ENCODE measurements at places on chromosomes 4 and X.

DNA sequence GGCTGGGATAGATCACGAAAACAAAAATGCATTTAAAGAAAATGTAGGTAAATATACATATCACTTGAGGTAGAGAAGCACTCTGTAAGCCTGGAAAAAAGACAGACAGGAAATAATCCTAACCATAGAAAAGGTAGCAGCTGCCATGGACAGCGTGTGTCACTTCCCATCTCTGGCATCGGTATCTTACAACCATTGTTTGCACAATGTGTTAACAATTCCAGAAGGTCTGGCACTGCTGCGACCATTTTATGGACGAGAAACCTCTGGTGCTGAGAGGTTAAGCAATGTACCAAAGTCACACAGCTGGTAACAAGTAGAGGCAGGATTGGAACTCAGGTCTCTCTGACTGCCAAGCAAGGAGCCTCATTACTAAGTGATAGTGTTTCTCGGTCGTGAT, 1.7 kb upstream of the MTNR1A start:
- DNase-seq, result no peak

GRCh38 chr4:18227880-18228279, 206.3 kb upstream of the LCORL start:
- no peak for DNase-seq

GRCh38 chr4:139763672-139764071, 98.1 kb downstream of the MGST2 start:
- DNase-seq, result no peak

DNA sequence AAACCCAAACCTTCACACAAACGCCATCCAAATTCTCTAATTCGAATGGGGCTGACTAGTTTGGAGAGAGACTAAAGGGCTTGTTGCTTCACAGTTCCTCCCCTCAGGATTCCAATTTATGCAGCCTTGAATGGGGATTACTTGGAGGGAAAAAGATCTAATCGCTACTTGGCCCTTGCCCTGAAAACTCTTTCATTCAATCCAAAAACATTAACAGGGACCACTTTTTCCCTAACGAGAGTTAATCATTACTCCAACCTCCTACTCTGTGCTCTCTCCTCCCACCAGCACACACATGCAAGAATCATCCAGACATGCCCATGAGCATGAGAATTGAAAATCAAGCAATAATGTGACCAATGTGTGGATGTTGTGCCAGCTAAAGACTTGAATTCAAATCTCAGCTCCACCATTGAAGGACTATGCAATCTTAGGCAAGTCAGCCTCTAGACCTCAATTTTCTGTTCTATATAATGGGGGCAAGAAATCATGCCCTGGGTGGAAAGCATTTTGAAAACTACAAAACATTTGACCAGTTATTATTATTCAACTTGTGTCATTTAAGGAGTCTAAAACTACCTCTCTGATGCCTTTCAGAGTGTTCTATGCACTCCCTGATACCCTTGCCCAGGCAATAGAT, 34.3 kb upstream of the GPC3 start:
- no peak for DNase-seq

DNA sequence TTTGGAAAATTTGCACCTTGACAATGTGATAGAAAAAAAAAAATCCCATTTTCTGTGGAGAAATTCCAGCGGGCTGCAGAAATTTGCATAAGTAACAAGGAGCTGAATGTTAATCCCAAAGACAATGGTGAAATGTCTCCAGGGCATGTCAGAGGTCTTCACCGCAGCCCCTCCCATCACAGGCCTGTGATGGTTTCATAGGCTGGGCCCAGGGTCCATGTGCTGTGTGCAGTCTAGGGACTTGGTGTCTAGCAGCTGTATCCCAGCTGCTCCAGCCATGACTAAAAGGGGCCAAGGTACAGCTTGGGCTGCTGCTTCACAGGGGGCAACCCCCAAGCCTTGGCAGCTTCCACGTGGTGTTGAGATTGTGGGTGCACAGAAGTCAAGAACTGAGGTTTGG, 85.2 kb downstream of the ADGRA3 start:
- no peak for DNase-seq

GRCh38 chr4:161252520-161253141, 911.2 kb downstream of the FSTL5 start:
- peak; percentile 29 for DNase-seq

DNA sequence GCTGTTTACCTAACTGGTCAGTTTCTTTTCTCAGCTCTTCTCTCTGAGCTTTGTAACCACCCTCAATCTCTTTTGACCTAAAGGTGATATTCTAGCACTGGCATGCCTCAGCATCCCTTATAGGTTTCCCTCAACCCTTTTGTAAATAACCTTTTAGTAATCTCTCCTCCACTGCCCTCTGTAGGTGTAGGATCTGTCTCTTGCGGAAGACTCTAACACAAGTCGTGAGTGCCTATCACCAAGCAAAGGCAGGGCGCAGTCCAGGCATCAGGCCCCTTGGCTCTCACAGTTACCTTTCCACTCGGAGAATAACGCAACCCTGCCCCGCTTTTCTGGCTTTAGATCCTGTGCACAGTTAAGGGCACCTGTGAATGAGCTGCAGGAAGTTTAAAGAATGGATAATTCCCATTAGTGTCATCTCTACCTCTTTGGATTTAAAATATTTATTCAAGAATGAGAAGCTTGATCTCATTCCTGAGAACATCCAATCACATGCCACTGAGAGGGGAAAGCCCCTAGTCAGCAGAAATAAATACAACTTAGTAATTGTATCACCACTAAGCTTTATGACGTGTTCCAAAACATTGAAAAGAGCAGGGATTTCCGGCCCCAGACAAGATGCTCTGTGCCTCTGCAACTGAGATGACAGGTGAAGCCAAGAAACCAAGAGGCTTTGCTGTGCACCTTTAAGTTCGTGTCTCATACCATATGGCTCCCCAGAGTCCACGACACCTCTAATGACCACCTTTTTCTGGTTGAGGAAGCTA, 58.8 kb downstream of the SPINK2 start:
- DNase-seq, result no peak

GRCh38 chrX:133380711-133381619, 34.3 kb downstream of the GPC4 start:
- DNase-seq, result no peak

GRCh38 chr4:176001151-176002006, 64.3 kb upstream of the WDR17 start:
- DNase-seq, result peak; percentile 16

DNA sequence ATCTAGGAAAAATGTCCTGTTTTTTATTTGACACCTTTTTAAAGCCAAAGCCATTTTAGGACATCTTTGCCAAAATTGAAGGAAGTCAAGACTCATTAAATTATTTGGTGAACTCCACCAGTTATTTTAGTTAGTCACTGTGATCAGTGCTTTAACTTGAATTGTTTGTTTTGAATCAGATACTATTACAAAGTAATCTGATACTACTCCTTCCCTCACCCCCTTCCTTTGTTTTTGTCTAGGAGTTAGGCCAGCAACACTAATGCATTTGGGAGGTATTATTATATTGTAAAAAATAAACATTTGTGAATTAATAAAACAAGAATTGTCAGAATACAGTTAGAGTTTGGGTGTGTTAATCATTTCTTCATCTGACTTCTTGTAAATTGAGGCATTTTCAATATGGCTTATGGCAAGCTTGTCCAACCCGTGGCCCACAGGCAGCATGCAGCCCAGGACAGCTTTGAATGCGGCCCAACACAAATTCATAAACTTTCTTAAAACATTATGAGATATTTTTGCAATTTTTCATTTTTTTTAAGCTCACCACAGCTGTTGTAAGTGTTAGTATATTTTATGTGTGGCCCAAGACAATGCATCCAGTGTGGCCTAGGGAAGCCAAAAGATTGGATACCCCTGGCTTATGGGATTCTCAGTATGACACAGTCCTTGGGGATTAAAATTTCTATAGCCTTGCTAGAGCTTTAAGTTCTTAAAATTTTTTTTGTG, 182.2 kb downstream of the BMPR1B start:
- no peak for DNase-seq

GRCh38 chrX:150663073-150663472, 30.1 kb upstream of the MTMR1 start:
- no peak for DNase-seq

GRCh38 chrX:42129022-42129940, 205.9 kb upstream of the CASK start:
- no peak for DNase-seq

GRCh38 chrX:100812216-100813158, 7.7 kb upstream of the CSTF2 start:
- no peak for DNase-seq

- peak; percentile 68 for DNase-seq
Observed at GRCh38 chr4:151031831-151032605, 16.9 kb upstream of the LRBA start.

DNA sequence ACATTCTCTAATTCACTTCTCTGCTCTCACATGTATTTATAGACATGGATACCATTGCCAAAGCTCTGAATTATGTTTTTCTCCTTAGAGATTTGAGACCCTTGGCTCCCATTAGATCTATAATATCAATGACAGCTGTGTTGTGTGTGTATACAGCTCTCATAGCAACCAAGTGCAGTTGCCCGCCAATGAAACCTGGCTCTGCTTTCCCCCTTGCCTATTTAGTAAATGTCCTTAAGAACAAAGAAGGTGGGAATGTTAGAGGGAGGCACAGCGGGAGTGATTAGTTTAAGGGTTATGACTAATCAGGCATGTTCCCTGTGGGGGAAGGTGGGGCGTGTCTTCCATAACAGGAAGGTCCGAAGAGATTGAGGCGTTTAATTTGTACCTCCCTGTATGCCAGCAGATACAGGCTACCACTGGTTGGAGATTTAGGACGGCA, 100.5 kb upstream of the TBC1D9 start:
- DNase-seq, result peak; percentile 44

DNA sequence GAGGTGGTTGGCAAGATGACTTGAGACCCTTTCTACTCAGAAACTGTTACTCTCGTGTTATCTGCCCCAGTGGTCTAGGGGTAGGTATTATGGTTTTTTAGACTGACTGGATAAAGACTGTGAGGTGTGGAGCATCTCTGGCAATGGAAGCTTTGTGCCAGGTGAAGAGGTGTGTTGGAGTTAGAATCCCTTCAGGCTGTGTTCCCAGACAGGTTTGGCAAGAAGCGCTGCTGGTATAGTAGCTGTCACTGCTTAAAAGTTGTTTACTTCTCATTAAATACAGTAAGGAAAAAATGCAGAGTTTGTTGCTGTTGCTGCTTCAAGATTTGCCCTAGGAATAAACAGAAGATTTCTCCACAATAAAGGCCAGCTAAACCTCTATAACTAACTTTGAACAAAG, 35.3 kb downstream of the AREG start:
- DNase-seq, result no peak

GRCh38 chr4:158625544-158625943, 46.1 kb downstream of the C4orf46 start:
- DNase-seq, result no peak

DNA sequence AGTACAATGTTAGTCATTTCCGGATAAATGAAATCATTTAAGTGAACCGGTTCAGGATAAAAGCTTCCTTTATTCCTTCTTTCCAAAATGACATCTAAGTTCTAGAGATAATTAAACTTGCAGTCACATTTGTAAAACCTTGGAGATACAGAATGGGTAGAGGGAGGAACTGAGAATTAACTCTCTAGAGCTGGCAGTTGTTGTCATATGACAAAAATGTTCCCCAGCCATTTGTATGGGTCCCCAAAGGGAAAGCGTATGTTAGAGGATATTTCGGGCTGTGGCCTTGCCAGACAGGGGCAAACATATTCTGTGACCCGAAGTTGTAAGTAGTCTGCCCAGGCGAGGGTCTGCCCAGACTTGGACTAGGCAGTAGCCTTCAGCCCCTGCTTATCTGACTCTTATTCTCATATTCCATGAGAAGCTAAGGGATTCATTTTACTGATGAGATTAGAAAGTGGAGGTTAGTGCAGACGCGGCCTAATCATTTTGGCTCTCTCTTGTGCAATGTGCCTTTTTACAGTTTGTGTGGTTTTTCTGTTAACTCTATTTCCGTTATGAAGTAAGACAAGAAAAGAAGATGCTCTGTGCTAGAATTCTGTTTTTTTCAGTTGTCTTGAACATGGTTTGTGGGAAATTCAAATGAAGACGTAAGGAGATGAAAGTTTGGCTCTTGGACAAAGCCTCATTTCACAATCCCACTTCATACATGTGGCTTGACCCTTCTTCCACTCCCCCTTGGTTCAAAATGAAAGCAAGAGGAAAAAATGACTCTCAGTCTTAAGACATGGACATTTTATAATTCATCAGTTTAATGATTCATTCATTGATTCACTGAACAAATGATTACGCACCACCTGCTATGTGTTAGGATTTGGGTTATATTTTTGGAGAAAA, 2394.2 kb upstream of the AGA start:
- DNase-seq, result no peak

GRCh38 chr4:123350726-123351125, 45.9 kb upstream of the SPRY1 start:
- DNase-seq, result no peak

DNA sequence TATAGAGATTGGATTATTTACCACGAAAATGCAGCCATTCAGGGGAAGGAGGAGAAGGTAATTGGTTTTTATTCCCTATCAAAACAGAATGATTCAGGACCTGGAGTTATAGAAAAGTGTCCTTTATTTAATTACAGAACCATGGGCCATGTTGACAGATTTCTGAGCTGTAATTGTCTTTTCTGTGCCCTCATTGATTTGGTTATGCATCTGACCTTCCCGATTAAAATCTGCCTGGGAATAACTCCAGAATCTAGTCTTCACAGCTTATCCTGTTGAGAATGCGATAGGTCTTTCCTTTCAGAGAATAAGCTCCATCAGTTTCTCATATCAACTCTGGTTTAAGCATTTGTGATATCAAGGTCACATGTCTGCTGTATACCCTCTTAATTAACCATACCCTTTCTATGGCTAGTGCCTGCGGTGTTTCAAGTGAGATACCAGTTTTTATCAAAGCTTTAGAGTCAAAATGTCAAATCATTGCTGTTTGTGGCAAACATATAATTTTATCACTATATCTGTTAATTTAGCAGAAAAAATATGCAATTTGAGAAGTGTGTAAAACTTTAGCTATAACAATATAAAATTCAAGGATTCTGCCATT, 37.2 kb upstream of the ANK2 start:
- no peak for DNase-seq

DNA sequence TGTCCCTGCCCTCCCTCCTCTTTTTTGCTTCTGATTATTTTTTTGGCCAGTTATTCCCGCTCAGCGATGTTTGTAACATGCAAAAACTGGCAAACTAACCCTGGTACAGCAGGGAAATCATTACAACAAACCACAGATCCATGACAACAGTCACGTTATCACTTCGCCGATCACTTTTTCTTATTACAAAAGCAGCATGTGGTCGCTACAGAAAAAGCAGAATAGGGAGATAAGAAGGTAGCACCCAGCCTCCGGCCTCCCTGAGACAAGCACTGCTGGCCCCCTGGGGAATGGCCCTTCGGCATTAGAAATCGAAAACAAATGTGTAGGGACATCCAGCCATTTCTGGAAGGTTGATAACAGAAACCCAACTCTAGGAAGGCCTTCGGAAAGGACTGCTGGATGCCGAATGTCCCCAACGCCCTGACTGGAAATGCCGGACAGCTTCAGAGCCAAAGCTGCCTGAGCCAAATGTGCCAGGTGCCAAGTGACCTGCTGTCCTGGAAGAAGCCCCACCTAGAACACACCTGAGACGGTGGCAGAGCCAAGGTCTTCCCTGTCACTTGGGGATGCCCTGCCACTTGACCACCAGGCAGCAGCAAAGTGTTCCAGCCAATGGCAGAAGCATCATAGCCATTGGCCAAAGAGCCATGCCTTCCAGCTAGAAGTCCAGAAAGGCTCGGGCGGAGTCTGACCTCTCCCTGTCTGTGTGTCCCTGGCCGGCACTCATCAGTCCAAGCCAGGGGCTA, 2.9 kb downstream of the IDH3G start:
- DNase-seq, result no peak
